Immature natural killer cell (primary cell): ENCODE measurements at places on chromosomes 5 and 9. TPM values are rescaled to one million over a fixed set of nuclear protein-coding genes. Genes with fewer than 3 reads are reported as not detected.
A peak's percentile ranks its signal among the peaks of the same experiment; 100 is the strongest.

DNA sequence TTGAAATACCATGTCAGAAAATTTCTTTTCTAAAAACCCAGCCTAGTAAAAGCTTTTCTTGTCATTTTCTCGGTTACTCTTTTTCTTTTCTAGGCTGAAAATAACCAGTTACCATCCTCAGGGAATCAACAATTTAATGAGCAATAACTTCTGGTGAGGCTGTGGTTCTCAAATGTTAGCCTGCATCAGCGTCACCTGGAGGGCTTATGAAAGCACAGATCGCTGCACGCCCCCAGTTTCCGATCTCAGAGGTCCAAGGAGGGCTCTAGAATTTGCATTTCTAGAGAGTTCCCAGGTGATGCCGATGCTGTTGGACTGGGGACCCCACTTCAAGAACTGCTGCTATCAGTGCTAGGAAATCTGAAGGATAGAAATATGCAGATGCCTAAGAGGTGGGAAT, 28.9 kb upstream of the TLE1 start:
- H3K4me3 ChIP-seq = no peak overlapping the region
- no peak overlapping the region for H3K27ac ChIP-seq
- no peaks in the 10 kb centered on the region for H3K4me1 ChIP-seq
- DNase-seq = no peak
- peaks cover 3% of the 10 kb centered on the region for H3K36me3 ChIP-seq

Gene CACNA1B
- polyA plus RNA-seq = not detected

DNA sequence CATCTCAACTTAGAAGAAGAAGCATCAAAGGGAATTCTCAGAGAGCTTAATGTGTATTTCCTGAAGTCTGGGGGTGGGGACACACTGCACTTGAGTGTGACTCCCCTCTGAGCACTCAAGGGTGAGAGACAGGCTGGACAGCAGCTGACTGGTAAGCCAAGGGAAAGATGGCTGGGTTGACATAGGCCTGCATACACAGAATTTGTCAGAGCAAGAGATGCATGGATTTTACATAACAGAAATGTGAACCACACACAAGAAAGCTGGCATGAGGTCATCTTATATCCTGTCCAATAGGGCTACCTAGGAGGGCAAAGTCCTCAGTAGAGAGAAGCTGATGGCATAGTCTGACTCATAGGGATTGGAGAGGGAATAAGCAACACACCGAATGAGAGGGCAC, 114.3 kb upstream of the EPB41L4A start:
- no peak for DNase-seq
- peaks cover 4% of the 10 kb centered on the region for H3K27me3 ChIP-seq
- H3K36me3 ChIP-seq = no peaks in the 10 kb centered on the region

- H3K36me3 ChIP-seq = no peaks in the 10 kb centered on the region
- H3K4me3 ChIP-seq = no peak overlapping the region
- H3K27ac ChIP-seq = no peak overlapping the region
- DNase-seq = no peak
- no peaks in the 10 kb centered on the region for H3K4me1 ChIP-seq
- H3K27me3 ChIP-seq = peaks cover 15% of the 10 kb centered on the region
These were observed 2.8 kb upstream of the HMCN2 start for GRCh38 chr9:130262771-130263170.

Gene HTR4
- not detected for polyA plus RNA-seq

GRCh38 chr9:29039258-29039657, 1466.0 kb upstream of the C9orf72 start:
- no peak for DNase-seq
- H3K27ac ChIP-seq = no peak overlapping the region
- no peaks in the 10 kb centered on the region for H3K36me3 ChIP-seq
- peaks cover 9% of the 10 kb centered on the region for H3K4me1 ChIP-seq
- no peak overlapping the region for H3K4me3 ChIP-seq
- no peaks in the 10 kb centered on the region for H3K27me3 ChIP-seq

- no peaks in the 10 kb centered on the region for H3K27me3 ChIP-seq
- no peaks in the 10 kb centered on the region for H3K36me3 ChIP-seq
- no peaks in the 10 kb centered on the region for H3K4me1 ChIP-seq
- no peak overlapping the region for H3K27ac ChIP-seq
- no peak for DNase-seq
These were observed 747.6 kb upstream of the EDIL3 start for GRCh38 chr5:85132269-85132668.

DNA sequence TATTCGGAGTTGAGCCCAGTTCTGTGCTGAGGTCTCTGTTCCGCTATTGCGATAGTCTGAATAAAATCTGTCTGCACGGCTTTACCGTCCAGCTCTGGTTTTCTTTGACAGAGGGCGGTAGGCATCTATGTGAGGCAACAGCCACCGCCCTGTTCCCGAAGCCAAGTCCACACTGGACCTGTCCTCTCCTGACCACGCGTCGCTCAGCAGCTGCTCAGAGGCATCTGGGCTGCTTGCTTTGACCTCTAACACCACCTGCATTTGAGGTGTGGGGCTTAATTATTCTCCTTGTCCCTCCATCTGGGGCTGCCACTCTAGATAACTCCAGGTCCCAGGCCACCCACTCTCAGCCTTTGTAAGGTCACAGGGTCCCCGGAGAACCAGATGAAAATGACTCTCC, 168.4 kb upstream of the SMIM23 start:
- no peaks in the 10 kb centered on the region for H3K4me1 ChIP-seq
- no peaks in the 10 kb centered on the region for H3K36me3 ChIP-seq
- no peak for DNase-seq
- peaks cover 4% of the 10 kb centered on the region for H3K27me3 ChIP-seq
- H3K27ac ChIP-seq = no peak overlapping the region

DNA sequence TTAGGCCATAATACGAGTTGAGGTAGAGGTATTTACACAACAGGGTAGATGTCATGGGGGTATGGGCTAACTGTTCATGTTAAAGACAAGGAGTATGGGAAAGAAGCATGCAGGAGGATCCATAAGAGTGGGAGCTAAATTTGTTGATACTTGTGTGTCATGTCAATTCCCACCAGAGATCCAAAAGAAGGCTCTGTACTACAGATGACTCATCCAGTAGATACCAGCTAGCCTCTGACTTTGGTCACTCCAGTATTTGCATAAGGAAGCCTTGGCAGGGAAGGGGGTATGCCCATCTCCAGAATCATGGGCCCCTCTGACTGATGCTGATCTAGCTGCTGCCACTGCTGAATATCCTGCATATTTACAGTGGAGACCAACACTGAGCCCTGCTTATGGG, 743.7 kb upstream of the GRAMD2B start:
- no peak overlapping the region for H3K4me3 ChIP-seq
- DNase-seq = no peak
- peaks cover 2% of the 10 kb centered on the region for H3K27me3 ChIP-seq
- no peaks in the 10 kb centered on the region for H3K36me3 ChIP-seq
- no peaks in the 10 kb centered on the region for H3K4me1 ChIP-seq

GRCh38 chr9:4157584-4158499, 142.0 kb downstream of the GLIS3 start:
- H3K4me3 ChIP-seq = no peak overlapping the region
- H3K4me1 ChIP-seq = no peaks in the 10 kb centered on the region
- H3K27me3 ChIP-seq = peaks cover 3% of the 10 kb centered on the region
- no peaks in the 10 kb centered on the region for H3K36me3 ChIP-seq
- DNase-seq = no peak
- H3K27ac ChIP-seq = no peak overlapping the region

DNA sequence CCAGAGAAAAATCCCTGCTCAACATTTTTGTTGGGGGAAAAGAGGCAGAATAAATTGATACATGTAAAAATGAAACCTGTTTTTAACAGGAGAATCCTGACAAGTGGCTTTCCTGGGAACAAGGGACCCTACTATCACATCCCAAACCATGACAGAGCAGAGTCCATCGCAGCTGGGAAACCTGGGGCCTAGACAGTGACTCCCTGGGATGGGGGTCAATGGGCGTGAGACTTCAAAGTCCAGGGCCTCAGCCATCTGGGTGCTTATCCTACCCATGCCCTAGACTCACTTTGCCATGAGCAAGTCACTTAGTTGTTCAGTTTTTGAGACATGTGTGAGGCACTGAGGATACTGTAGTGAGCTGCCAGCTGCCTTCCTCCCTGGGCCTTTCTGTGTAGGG, 5.7 kb downstream of the TCOF1 start:
- no peak for DNase-seq
- peaks cover 22% of the 10 kb centered on the region for H3K36me3 ChIP-seq
- H3K4me1 ChIP-seq = peaks cover 14% of the 10 kb centered on the region
- H3K4me3 ChIP-seq = no peak overlapping the region

DNA sequence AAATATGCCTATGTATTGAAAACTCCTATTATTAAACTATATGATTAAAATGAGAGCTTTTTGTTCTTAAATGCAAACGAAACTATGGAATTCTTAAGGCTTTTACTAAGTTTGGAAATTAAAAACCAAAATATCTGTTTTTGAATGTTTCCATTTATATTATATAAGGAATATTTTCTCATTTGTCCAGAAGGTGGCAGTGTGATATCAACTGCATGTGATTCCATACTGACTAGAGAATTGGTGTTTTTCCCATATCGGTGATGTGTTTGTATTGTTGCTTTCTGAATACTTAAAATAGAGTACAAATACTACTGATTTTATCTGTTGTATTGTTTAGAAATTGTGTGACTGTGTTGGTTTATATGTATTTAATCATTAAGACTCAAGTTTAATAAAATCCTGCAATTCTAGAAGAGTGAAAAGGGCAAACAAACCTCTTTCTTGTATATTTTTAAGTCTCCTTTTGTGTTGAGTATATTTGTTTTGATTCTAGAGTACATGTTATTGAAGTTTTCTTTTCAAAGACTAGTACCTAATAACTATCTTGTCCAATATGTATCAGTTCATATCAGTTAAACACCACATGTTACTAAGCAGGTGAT, 320.8 kb downstream of the CCDC171 start:
- no peak overlapping the region for H3K4me3 ChIP-seq
- H3K4me1 ChIP-seq = no peaks in the 10 kb centered on the region
- DNase-seq = peak; percentile 28
- H3K27me3 ChIP-seq = peaks cover 4% of the 10 kb centered on the region

DNA sequence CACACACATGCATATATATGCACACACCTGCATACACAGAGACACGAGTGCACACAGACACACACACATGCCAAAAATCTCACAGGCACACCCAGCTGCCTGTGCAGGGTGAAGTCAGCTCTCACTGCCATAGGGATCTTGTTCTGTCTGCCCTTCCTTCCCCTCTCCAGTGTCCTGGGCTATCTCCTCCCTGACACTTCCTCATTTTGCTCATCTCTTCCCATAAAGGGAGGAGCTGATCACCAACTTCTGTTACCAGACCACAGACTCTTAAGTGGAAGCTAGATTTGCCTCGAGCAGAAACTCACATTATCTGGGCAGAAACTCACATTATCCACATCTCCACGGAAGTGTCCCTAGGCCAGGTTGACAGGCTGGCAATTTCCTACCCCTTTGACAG, 28.7 kb downstream of the LCP2 start:
- peaks cover 90% of the 10 kb centered on the region for H3K4me1 ChIP-seq
- H3K4me3 ChIP-seq = peak overlapping the region; percentile 78
- DNase-seq = no peak
- peaks cover 9% of the 10 kb centered on the region for H3K27me3 ChIP-seq
- peak overlapping the region; percentile 91 for H3K27ac ChIP-seq
- H3K36me3 ChIP-seq = peaks cover 19% of the 10 kb centered on the region

Gene DAP
- 87.1 TPM for polyA plus RNA-seq
